ENCODE measurements at places on chromosomes 3 and 15. TPM values are rescaled to one million over a fixed set of nuclear protein-coding genes. Genes with fewer than 3 reads are reported as not detected.

MYEF2 gene
- total RNA-seq: 30.3 TPM

GCSAM gene
- not detected for total RNA-seq

HRG gene
- total RNA-seq: not detected

ARHGEF26 gene
- 2.9 TPM for total RNA-seq
